ENCODE measurements at places on chromosomes 5 and 9.

DNA sequence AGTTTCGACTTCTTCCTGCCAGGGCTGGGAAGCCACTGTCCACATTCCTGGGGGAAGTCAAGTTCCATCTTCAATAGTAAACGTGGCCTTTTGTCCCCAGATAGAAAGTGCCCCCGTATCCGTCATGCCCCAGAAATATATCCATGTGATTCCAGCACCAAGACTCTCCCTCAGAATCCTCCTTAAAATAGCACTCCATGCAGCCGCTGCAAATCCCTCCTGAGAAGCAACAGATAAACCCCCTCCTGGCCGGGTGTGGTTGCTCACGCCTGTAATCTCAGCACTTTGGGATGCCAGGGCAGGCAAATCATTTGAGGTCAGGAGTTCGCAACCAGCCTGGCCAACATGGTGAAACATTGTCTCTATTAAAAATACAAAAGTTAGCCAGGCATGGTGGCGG, 126.1 kb downstream of the OLFM1 start:
- no peak for DNase-seq

GRCh38 chr5:132828846-132829494, 1.5 kb downstream of the SHROOM1 start:
- DNase-seq = no peak

- no peak for DNase-seq
These were observed 8.6 kb downstream of the KCTD16 start for GRCh38 chr5:144179226-144179625.

GRCh38 chr9:118670011-118670953, 699.0 kb downstream of the BRINP1 start:
- DNase-seq = no peak

DNA sequence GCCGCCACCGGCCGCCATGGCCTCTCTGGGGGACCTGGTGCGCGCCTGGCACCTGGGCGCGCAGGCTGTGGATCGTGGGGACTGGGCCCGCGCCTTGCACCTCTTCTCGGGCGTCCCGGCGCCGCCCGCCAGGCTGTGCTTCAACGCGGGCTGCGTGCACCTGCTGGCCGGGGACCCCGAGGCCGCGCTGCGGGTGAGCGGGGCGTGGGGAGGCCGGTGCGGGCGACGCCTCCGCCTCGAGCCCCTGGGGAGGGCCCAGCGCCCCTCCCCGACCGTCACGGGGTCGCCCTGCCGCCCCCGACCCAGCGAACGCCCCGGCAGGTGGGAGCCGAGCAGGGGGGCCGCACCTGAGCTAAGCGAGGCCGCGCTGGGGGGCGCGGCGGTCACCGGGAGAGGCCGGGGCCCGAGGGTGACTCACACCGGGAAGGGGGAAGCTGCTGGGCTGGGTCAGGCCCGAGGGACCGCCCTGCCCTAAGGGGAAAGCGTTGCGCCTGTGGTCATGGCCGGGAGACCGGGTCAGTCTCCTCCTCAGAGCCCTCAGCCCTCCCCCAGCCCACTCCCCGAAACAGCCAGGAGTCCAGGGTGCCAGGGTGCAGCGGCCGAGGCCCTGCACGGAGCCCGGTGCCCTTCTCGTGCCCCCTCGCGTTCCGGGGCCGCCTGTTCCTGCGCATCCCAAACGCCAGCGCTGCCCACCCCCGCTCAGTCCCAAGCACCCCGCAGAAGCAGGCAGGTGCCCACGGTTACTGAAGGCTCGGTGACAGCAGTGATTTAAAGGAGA, 510 bp downstream of the NOXA1 start:
- no peak for DNase-seq

GRCh38 chr5:114822863-114823262, 346.8 kb downstream of the TRIM36 start:
- no peak for DNase-seq

GRCh38 chr5:8288334-8288733, 419.4 kb downstream of the MTRR start:
- no peak for DNase-seq

DNA sequence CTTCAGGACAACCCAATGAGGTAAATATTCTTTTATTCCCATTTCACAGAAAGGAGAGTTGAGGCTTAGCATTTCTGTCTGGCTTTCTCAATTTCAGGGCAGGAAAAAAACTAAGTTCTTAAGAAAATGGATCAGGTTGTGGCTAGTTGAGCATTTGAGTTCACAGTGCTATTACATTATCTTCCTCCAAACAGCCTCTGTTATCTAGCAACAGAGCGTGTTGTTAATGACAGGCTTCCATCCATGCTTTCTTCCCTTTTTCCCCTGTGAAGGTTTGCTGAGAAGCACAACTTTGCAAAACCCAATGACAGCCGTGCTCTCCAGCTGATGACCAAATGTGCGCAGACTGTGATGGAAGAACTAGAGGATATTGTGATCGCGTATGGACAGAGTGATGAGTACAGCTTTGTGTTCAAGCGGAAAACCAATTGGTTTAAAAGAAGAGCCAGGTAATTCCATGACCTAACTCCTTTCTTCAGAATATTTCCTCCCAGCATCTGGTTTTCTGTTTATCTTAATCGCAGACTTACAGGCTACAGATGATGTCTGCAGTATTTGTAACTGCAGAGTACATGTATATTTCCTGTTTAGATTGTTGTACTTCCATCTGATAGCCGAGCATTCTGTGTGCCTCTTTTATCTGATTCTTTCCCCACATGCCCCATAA, 1.5 kb downstream of the THG1L start:
- no peak for DNase-seq

DNA sequence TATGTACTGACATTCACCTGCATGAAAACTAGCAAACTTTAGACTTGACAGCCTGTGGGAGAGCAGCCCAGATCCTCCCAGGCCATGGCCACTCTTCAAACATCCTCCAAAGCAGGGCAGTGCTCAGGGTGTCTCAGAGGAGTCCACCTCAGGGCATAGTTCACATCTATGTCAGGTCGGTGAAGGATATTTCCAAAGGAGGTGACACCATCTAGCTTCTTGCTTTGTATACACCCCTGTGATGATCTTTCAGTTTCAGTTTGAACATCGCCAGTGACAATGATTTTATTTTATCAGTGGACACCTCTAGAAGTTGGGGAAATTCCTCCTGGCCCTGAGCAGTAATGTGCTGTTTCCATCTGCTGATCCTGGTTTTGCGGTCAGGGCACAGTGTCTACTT, 20.1 kb downstream of the CDK20 start:
- no peak for DNase-seq

DNA sequence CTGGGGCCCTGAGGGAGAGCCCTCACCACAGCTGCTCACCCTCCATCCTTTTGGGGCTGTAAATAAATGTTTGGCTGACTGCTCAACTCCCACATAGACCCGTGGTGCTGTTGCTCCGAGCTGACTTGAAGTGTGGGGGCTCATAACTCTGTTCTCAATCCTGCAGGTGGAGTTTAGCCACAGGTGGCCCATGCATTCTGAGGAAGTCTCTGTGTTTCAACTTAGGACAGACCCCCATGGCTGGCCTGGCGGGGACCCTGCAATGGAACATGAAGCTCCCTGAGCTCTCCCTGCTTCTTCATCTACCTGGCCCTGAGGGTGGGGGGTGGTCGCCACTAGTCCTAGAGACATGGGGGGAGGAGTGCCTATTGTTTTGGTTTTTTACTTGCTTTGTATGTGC, 19.7 kb downstream of the NDUFS6 start:
- DNase-seq = no peak

GRCh38 chr5:37249815-37250164, 614 bp upstream of the CPLANE1 start:
- no peak for DNase-seq

- DNase-seq = no peak
These were observed 13.3 kb downstream of the MPDZ start for GRCh38 chr9:13266167-13266566.

DNA sequence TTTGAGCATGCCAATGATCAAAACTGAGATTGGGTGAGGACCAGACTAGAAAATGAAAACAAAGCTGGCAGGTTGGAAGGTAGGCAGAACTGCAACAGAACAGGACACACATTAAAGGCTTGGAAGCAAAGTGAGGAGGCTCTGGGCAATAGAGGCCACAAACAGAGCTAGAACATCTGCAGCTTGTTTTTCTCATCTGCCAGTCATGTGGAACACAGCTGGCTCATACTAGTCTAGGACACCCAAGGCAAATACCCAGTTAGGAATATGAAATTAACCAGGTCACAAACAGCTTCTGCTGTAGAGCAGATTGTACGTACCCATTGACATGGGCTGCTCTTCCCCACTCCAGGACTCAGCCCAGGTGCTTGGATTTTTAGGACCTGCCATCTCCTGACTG, 61.7 kb downstream of the SPEF2 start:
- DNase-seq = no peak

DNA sequence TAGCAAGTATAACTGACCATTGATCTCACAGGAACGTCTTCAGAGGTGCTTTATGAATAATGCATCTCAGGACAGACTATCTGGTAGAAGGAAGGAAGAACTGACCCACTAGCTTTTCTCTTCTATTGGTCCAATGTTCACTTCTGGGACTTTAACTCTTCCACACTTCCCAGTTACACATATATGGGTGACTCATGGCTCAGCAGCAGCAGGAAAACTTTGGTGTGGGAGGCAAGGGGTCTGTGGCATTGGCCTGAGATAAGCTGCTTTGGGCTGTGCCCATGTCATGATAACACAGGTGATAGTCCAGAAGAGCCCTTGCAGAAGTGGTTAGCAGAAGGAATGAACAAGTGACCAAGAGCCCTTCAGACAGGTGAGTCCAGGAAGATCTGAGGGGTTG, 148.8 kb downstream of the RAB3C start:
- no peak for DNase-seq

- no peak for DNase-seq
These were observed 471.8 kb upstream of the BRINP1 start for GRCh38 chr9:119841016-119841415.

DNA sequence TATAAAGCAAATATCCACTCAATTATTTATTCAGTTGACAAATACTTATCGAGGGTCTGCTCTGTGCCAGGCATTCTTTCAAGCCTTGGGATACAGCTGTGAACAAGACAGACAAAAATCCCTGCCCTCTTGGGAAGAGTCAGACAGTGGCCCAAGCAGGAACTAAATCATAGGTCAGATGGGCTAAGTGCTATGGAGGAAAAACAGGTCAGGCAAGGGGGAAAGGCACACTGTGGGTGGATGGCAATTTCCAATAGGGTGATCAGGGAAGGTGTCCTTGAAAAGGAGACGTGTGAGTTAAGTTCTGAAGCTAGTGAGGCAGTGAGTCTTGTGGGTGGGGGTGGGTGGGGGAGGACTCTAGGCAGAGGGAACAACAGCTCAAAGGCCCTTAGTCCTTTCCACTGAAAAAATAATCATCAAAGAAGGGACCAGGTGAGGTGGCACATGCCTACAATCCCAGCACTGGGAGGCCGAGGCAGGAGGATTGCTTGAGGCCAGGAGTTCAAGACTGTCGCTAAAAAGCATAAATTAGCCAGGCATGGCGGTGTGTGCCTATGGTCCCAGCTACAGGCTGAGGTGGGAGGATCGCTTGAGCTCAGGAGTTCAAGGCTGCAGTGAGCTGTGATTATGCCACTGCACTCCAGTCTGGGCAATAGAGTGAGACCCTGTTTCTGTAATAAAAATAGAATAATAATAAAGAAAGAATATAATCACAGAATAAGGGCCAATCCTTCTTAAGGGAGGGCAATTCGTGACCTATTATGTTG, 95.2 kb upstream of the CPEB4 start:
- no peak for DNase-seq

- DNase-seq = no peak
These were observed 8.7 kb upstream of the CORO2A start for GRCh38 chr9:98201102-98201501.

- no peak for DNase-seq
These were observed 9.5 kb upstream of the RPS23 start for GRCh38 chr5:82287625-82288024.

DNA sequence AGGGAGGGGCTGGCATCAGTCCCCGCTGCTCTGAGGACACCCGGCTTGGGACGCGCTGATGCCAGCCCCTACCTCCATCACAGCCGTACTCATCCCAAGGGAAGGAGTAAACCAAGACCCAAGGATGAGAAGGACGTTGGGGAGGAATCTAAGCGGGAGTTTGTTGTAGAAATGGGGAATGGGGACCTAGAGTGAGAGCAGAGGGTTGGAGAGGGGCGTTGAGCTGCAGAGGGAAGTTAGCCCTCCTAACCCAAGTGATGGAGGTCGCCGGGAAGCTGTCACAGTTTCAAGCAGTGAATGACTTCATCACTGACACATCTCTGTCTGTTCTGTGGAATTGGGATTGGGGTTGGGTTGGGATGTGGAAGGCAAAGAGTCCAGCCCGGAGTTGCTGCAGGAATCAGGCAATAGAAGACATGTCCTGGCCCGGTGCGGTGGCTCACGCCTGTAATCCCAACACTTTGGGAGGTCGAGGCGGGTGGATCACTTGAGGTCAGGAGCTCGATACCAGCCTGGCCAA, 759 bp upstream of the SUSD1 start:
- DNase-seq = no peak

GRCh38 chr5:43104057-43104456, 16.7 kb upstream of the ZNF131 start:
- no peak for DNase-seq

DNA sequence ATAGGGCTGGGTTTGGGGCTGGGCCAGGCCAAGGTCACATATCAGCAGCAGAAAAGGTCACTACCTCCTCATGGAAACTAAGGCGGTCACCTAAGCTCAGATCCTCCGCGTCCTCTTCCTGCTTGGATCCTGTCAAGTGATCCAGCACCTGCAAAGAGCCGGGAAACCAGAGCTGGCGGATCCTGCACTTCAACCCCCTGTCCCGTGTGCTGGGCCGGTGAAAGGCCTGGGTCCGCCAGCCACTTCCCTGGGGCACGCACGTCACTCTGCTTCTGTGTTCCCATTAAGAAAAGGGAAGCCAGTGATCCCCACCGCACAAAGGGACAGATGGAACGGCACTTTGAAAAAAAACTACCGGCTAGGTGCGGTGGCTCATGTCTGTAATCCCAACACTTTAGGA, 61.3 kb upstream of the STXBP1 start:
- DNase-seq = no peak

DNA sequence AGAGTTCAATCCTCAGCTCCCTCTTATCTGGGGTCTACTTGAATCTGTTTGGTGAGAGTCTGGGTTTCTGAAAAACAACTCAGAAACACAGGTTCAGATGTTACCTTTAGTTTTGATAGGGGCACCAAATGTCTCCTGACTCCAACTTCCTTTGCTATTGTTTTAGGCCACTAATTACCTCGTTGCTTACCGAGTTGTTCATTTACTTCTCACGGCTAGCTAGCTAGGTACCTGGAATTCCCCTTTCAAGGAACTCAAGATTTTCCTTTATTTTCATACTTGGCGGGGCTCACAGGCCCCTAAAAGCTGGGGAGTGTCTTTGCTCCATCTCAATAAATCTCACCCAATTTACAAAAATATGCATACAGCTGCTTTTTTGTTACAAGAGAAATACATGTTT, 111.4 kb downstream of the SLC28A3 start:
- DNase-seq = no peak

DNA sequence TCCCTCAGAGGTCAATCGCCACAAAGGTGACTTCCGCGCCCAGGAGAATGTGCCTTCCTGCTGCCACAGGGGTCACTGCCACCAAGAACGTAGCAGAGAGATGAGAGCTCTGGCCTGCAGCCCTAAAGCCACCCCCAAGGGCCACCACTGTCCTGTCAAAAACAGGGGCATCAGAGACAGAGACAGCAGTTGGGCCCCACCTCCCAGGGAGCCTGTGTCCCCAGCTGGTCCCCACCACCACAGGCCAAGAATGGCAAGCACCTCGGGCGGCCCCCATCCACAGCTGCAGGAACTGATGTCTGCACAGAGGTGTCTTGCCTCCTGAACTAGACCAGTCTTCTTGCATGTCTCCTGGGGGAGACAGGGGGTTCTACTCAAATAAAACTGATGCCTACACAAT, 5.8 kb downstream of the SPATA31E1 start:
- DNase-seq = no peak

Measured in NCI-H1436 treated with DMSO at 0.1 percent for 48 hours (cell line).